ENCODE measurements at places on chromosomes 12 and 14.

DNA sequence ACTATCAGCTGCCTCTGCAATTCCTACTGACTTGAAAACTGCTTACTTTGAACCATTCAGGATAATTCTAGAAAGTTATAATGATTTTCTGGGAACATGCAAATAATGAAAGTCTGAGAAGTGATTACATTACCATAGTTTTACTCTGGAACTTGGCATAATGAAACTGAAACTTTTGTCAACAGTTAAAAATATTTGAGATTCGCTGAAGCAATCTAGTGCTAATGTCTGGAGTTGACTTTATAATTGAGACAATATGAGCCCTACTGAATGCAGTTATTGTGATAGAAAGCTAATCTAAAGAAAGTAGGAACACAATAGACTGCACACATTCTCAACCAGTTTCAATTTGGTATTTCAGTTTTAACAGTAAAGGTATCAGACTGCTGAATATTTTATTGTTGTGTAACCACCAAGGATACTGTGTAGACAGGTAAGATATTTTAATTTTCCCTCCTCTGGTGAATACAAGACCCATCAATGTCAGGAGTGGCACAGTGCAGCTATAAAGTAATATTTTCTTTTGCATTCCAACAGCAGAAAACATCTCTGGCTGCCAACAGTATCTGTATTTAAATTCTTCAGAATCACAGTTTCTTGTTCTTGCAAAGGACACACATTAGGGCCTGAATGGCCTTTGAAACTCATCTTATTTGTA lies 483.5 kb downstream of the ATP23 start:
- DNase-seq: no peak

DNA sequence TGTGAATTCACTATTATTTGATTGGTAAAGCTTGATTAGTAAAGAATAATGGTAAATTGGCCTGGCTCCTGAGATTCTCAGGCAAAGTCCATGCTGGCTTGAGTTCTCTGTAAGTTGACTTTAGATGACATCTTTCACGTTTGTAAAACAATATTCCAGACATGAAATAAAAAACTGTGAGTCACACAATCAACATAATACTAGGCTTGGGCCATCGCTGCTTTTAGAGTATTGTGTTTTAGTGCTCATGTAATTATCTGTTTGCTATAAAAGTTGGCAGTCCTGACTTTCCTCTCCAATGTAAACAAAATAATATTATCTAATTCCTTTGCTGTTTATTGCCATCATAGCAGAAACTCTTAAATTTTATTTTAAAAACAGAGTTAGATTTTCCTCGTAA lies 3.9 kb upstream of the TBC1D30 start:
- DNase-seq: no peak

DNA sequence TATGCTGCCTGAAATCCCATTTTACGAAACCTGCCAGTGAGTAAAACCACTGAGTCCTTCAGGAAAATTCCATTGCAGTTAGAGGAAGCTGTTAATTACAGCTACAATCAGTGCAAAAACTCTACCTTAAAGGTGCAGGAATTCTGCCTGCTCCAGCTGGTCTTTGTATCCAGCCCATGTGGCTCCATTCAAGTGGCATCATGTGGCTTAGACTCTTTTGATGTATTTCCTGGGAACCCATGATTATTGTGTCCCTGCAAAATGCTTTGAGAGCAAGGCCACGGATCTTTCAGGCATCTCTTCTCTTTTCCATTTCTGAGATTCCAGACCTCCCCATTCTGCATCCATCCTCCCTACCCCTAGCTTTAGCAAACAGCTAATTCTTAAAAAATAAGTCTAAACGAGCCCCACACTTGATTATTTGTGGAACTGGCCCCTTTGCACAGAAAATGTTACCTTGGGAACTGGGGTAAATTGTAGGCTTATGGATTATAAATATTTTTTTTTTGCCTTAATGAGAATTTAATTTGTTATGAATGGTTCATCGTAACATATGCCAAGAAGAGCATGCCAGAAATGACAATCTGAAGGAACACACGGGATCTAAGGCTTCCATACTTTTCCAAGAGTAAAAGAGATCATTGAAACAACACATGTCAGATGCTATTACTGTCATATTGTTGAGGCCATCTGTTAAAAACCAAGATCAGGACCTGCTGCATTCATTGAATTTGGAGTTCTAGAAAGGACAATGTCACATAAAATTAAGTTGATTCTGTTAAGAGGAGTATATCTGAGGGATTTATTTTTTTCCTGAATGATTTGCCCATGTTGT lies 144.6 kb downstream of the TPH2 start:
- no peak for DNase-seq

GRCh38 chr12:11825278-11825677 lies 175.8 kb downstream of the ETV6 start:
- no peak for DNase-seq

DNA sequence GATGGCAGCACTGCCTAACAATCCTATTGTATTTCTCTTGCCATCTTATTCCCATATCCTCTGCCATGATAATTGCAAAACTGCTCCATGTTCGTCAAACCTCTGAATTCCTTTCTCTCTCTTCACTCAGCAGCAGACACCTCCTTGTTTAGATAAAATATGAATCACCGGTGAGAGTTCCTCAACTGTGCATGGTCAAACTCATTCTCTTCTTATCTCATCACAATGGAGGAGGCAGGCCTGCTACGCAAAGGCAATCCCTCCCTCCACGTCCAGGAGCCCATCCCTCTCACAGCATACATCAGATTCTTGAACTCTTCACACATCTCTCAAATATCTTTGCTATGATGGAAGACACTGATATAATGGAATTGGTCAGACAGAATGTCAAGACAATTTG lies 90.1 kb upstream of the DAAM1 start:
- no peak for DNase-seq

DNA sequence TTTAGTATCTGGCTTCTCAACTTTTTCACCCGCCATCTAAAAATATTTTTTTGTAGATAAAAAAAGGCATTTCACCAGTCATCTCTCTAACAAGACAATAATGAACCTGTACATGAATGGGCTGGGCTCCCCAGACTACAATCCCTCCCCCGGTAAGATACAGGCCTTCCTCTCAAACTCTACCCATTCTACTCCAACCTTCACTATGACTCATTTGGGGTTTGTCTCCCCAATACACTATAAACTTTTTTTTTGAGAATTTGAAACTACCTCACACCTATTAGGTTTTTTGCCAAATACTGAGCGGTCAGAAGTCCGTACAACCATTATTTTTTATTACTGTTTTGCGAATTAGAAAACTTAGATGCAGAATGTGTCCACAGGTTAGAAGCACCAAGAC lies 784 bp downstream of the RPL6 start:
- DNase-seq: no peak

DNA sequence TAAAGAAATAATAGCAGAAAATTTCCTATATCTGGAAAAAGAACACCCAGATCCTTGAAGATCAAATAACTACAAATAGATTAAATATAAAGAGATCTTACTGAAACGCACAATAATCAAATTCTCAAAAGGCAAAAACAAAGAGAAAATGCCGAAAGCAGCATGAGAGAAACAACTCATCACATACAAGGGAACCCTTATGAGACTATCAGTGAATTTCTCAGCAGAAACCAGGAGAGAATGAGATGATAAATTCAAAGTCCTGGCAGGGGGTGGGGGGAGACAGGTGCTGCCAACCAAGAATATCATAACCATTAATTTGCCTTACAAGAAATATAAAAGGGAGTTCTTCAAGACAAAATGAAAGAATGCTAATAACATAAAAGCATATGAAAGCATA lies 73.7 kb downstream of the CEP128 start:
- DNase-seq: no peak

DNA sequence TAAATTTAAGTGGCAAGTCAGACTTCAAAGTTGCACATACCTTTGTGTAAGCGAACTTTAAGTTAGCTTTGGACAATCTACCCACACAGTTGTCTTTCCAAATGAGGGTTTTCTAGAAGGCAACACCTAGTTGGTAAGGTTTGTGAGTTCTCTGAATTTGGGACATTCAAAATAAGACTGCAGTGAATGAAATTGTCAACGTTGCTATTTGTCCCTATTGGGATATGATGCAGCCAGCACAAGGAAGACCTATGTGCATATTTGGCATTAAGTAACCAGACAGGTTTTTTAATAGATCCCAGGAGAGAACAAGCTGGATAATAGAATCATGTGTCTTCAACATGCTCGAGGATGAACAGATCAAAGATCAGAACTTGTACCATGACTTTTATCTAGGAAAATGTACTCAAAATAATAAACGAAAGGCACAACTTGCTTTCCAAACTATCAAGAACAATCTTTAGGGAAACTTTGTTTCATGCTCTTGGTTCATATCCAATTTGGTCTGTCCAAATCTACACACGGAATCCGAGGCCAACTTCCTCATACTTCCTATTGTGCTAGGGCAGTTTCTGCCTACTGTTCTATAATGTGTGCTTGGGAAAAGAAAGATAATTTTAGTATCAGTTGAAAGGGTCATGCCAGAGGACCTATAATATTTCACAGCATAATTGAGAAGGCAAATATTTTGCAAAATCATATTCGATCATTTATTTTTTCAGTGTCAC lies 284.2 kb upstream of the SOX5 start:
- no peak for DNase-seq

- DNase-seq: no peak
These were observed 2.1 kb downstream of the WNK1 start for GRCh38 chr12:754473-754820.

DNA sequence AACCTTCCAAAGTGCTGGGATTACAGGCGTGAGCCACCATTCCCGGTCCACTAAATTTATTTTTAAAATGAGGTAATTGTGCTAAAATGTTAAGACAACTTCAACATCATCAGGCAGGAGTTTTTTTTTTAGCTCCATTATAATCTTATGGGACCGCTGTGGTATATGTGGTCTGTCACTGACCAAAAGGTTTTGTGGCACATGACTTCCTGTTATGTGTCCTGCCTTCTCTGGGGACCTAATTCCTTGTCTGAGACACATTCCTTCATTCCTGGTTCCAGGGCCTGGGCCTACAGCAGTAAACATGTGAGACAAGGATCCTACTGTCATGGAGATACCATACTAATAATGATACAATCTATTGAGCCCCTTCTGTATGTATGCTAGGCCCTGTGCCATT lies 4.9 kb downstream of the TEX52 start:
- DNase-seq: no peak

- DNase-seq: no peak
These were observed 55.7 kb downstream of the ITPK1 start for GRCh38 chr14:93059917-93060545.

DNA sequence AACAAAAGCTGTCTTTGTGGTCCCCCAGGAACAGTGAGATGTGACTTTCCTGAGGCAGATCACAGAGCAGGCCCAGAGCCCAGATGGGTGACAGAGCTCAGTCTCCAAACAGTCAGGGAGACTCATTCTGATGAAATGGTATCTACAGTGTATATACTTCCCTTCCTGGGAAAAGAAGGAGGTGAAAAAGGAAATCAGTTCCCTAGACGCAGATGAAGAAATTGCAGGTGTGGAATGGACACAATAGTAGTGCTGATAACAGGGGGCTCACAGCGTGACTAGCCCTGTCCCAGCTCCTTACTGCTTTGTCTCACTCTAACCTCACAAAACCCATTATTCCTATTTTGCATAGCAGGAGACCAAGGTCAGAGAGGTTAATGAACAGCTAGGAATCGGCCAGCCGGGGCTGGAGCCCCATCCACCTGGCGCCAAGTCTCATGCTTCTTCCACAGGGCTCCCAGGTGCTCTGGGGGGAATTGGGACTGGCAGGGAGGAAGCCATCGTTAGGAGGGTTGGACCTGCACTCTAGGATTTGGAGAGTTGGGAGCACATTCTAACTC lies 11.9 kb downstream of the KCNH3 start:
- DNase-seq: no peak

GRCh38 chr12:125954362-125954761 lies 889.1 kb downstream of the AACS start:
- no peak for DNase-seq
